ENCODE measurements at places on chromosomes 2 and 18. TPM values are rescaled to one million over a fixed set of nuclear protein-coding genes. Genes with fewer than 3 reads are reported as not detected.

CACNB4 gene
- 0.08 TPM for total RNA-seq

KYNU gene
- not detected for total RNA-seq

RAB27B gene
- total RNA-seq = 0.19 TPM

PAX8 gene
- 2.1 TPM for total RNA-seq

DYSF gene
- total RNA-seq = 4.8 TPM

NGEF gene
- total RNA-seq = 0.10 TPM

IHH gene
- total RNA-seq = not detected

CCDC138 gene
- total RNA-seq = 14.0 TPM

QPCT gene
- 6.6 TPM for total RNA-seq

POTEJ gene
- not detected for total RNA-seq

UGT1A3 gene
- total RNA-seq = not detected

LOXHD1 gene
- not detected for total RNA-seq

ZNF385B gene
- not detected for total RNA-seq

POTEC gene
- not detected for total RNA-seq

CCBE1 gene
- not detected for total RNA-seq

NIF3L1 gene
- total RNA-seq = 26.0 TPM

CGREF1 gene
- total RNA-seq = 7.0 TPM

SKOR2 gene
- total RNA-seq = not detected

MERTK gene
- 0.65 TPM for total RNA-seq

CRACDL gene
- total RNA-seq = 0.04 TPM

REG3G gene
- total RNA-seq = not detected

PIEZO2 gene
- total RNA-seq = not detected

R3HDM1 gene
- total RNA-seq = 58.7 TPM

CLHC1 gene
- 8.6 TPM for total RNA-seq

MC4R gene
- total RNA-seq = not detected

DOK6 gene
- not detected for total RNA-seq

NT5DC4 gene
- total RNA-seq = not detected

PJVK gene
- total RNA-seq = 1.5 TPM

VIL1 gene
- total RNA-seq = not detected

BCS1L gene
- 98.5 TPM for total RNA-seq

PSMA8 gene
- 1.6 TPM for total RNA-seq

FAM237A gene
- total RNA-seq = not detected

MCM6 gene
- total RNA-seq = 205 TPM

CYP1B1 gene
- 6.8 TPM for total RNA-seq

APCDD1 gene
- not detected for total RNA-seq

TM4SF20 gene
- not detected for total RNA-seq

SERPINB4 gene
- total RNA-seq = not detected

MZT2B gene
- 336 TPM for total RNA-seq

IL1A gene
- 3.3 TPM for total RNA-seq

MTCL1 gene
- 0.92 TPM for total RNA-seq

SLC5A7 gene
- total RNA-seq = not detected

PRKAG3 gene
- total RNA-seq = not detected

Data from activated CD8-positive, alpha-beta memory T cell treated with anti-CD3 and anti-CD28 coated beads for 36 hours (primary cell).